ENCODE measurements at places on chromosomes 2 and 18.

DNA sequence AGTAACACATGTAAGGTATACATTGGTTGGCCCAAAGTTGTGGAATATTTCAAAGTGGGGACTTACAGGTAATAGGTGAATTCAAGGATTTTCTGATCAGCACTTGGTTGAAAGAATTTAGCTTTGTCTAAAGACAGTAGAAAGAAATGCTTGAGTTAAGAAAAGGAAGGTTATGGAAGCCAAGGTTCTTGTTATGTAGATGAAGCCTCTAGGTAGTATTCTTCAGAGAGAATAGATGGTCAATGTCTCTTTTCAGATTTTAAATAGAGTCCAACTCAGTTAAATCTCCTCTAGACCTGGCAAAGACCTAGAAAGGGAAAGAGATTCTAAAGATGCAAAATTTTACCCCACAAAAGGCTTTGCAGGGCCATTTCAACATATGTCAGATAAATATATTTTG lies 157.4 kb downstream of the ANKRD30B start:
- DNase-seq, result no peak

DNA sequence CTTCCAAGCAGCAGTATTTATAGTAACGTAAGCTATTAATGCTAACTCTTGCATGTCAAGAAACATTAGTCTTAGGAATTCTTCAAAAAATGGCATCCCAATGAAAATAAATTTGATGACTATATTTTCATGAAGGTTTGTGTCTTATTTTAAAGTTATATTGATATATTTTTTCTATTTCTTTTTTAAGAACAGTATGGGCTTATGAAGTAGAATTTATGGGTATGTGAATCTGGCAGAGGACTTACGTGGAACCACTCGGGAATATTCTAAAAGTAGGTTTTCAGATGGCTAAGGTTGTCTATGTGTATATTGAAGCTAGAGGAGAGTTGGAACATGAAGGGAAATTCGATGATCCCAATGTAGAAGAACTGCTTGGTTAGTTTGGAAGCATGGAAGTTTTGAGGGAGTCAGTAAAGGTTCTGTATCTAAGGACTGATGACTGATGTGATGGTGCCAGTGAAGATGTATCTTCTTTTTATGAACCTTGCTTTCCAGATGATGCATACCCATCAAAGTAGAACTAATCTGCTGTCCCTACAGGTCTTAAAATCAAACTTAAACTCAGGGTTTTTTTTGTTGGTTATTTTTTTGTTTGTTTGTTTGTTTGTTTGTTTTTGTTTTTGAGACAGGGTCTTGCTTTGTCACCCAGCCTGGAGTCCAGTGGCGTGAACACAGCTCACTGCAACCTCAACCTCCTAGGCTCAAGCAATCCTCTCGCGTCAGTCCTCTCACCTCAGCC lies 39.5 kb downstream of the DDX1 start:
- DNase-seq, result no peak

GRCh38 chr2:225002656-225003045 lies 39.6 kb downstream of the DOCK10 start:
- peak; percentile 42 for DNase-seq

DNA sequence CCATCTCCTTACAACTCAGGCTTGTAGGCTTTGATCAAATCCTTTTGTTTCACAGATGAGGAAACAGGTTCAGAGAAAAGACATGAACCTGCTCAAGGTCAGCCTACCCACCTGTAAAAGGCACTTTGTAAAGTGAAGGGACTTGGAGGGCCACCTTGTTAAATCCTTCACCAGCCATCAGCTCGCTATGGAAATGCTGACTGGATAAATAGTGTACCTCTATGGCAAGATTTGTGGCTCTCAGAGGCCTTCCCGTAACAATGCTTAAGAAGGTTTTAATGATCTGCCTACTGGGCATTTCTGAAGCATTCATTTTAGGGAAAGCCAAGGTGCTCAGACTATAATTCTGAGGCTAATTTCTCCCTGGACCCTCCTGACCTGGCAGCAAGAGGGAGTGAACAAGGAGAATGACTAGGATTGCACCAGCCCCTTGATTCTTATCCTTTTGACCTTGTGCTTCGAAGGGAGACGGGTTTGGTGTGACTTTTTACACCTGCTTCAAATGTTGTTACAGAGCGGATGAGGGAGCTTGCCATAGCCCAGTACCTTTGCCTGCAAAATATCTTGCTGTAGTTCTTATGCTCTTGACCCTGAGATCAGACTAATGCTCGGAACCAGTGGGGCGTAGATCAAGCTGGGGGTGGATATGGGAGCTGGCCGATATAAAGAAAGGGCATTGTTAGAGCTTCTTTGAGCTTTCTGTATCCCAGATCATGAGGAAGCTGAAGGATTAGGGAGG lies 90.9 kb upstream of the CXCR4 start:
- no peak for DNase-seq

Measured in CD4-positive, alpha-beta T cell treated with Interferon gamma for 1 hour (primary cell).